Activated CD8-positive, alpha-beta memory T cell treated with anti-CD3 and anti-CD28 coated beads for 36 hours (primary cell): ENCODE measurements at places on chromosomes 13 and 19. TPM values are rescaled to one million over a fixed set of nuclear protein-coding genes. Genes with fewer than 3 reads are reported as not detected.

OR10H1 gene
- not detected for total RNA-seq

HCN2 gene
- total RNA-seq: 0.40 TPM

ATXN8OS gene
- not detected for total RNA-seq

ANKLE1 gene
- 20.6 TPM for total RNA-seq

LGI4 gene
- total RNA-seq: not detected
